ENCODE measurements at places on chromosomes 7 and 10. TPM values are rescaled to one million over a fixed set of nuclear protein-coding genes. Genes with fewer than 3 reads are reported as not detected.
A peak's percentile ranks its signal among the peaks of the same experiment; 100 is the strongest.

ST8SIA6 gene
- 0.18 TPM for total RNA-seq

- DNase-seq = no peak
These were observed 33.1 kb upstream of the CYP26C1 start for GRCh38 chr10:93027508-93027907.

- DNase-seq = no peak
These were observed 119.7 kb downstream of the ABLIM1 start for GRCh38 chr10:114538181-114538906.

GRCh38 chr7:82389876-82390275 is 53.7 kb downstream of the CACNA2D1 start:
- DNase-seq = no peak

CHAT gene
- total RNA-seq = not detected

GRCh38 chr7:142703655-142704305 is 45.5 kb upstream of the PRSS1 start:
- no peak for DNase-seq

DNA sequence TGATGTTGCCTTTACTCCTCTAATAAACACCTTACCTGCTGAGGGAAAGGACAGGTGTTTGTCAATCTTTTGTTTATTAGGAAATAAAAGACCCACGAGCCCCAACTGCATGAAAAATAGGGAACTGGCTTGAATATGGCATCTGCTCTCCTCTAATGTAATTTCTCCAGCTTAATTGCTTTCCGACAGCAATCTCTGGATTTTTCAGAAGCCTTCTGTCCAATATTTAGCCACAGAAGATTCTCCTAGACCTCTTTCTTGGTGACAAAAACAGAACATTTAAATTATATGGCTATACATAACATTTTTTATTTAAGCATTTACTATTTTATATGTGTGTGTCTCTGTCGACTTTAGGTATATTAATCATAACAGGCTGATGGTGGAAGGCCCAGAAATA is 317.4 kb upstream of the ADARB2 start:
- no peak for DNase-seq

DNA sequence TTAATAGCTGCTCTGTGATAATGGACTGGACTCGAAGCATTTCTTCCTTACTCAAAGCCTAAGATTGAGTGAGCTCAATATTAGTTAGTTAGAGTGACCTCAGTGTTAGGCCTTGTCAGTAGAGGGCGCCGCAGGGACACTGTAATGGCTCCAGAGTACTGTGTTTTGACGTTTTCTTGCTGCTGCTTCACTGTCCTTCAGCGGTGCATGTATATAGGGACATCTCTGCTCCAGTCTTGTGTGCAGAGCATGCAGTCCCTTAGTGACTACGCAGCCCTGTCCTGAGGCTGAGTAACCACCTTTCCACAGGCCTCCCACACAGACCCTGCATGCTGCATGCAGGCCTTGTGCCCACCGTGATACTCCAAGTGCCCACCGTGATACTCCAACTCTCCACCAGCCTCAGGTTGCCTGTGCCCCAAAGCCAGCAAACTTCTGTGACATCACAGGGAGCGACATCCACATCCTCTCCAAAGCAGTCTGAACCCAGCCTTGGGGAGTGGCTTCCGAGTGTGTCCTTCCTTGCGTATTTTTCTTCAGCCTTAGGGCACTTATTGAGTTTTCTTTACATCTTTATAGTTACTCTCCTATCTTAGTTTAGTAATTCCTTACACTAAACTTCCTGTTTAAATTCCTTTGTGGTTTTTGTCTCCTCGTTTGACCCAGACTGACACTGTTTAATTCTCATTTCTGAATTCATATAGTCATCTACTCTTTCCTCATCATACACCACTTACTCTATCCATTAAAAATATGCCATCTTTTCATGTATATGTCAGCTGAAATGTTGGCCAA is 118.2 kb downstream of the JAZF1 start:
- DNase-seq = peak; percentile 65

GRCh38 chr10:102436312-102436711 is 3.9 kb upstream of the CUEDC2 start:
- DNase-seq = no peak

DNA sequence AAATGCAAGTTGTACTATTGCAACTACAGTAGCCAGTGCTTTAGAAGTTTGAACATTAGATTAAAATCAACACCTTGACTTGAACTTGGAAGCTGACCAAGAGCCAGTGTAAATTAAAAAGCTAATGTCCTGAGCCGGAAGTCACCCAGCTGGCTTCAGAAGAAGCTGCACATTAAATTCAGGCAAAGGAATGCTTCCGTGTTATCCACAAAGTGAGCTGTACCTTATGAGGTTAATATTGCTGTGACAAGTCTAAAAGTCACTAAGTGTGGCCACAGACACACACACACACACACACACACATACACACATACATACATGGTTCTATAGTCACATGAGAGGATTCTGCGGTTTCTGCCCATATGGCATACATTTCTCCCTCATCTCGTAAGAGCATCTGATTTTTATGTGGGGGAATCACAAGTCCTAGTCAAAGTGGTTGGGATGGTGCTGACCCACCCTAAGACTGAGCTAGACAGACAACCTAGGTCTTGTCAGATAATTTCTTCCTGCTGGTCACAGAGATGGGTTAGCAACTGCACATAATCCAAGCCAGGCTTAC is 612.9 kb downstream of the SORCS1 start:
- DNase-seq = no peak

OR2A1 gene
- not detected for total RNA-seq

DNA sequence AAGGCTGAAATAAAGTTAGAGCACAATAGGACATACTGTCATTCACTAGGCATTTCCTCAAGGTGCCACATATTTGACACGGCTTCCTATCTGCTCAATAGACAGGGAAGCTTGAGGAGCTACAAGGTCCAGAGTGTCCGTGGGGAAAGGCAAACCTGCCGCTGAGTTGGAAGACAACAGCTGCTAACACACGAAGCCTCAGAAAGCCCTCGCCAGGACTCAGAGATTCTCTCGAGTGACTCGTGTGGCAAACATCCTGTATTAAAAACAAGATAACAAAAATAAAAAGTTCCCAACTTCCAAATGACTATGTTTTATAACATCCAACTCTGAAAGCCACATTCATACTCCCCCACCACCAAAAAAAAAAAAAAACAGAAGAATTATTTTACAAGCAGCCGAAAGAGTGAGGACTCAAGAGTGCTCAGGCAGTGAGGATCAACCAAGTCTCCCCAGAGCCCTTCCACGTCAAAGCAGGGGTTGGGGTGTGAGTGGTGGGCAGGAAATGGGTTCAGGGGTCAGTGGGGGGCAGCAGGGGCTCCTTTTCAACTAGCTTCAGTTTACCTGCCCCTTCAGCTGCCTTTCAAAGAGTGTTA is 67.6 kb downstream of the STK17A start:
- peak; percentile 92 for DNase-seq

GRCh38 chr7:139916717-139917395 is 87.8 kb downstream of the TBXAS1 start:
- no peak for DNase-seq

RBM20 gene
- total RNA-seq = under 0.01 TPM

FFAR4 gene
- total RNA-seq = not detected

DNA sequence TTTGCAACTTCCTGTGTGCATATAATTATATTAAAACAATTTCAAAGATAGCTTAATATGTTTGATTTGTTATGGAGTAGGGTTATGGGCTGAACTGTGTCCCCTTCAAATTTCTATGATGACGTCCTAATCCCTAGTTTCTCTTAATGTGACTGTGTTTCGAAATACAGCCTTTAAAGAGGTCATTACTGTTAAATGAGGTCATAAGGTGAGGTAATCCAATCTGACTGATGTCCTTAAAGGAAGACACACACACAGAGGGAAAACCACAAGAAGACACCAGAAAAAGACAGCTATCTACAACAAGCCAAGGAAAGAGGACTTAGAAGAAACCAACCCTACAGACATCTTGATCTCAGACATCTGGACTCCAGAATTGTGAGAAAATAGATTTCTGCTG is 407.4 kb downstream of the MAGI2 start:
- no peak for DNase-seq

- no peak for DNase-seq
These were observed 55.3 kb downstream of the STK32C start for GRCh38 chr10:132252412-132252811.

DNA sequence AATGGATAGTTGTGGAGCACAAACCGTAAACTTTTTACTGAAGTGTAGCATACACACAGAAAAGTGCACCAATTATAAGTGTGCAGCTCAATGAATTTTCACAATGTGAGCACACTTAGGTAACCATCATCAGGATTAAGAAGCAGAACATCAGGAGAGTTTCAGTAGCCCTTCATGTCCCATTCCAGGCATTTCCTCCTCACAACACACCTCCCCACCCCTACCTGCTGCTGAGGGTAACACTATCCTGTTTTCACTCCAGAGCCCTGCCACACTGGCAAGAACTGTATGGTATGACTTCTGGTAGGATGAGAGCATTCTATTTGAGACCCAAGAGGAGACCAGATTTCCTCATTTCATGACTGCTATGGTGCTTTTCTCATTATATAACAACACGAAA is 166.5 kb downstream of the PPP1R3A start:
- no peak for DNase-seq

SYNPO2L gene
- total RNA-seq = 0.18 TPM

SPDYE5 gene
- total RNA-seq = not detected

GIMAP5 gene
- total RNA-seq = not detected

TMEM196 gene
- not detected for total RNA-seq

GRCh38 chr7:7662527-7662926 is 22.0 kb downstream of the UMAD1 start:
- DNase-seq = peak; percentile 34

REEP3 gene
- 48.6 TPM for total RNA-seq

CDHR1 gene
- not detected for total RNA-seq

DNA sequence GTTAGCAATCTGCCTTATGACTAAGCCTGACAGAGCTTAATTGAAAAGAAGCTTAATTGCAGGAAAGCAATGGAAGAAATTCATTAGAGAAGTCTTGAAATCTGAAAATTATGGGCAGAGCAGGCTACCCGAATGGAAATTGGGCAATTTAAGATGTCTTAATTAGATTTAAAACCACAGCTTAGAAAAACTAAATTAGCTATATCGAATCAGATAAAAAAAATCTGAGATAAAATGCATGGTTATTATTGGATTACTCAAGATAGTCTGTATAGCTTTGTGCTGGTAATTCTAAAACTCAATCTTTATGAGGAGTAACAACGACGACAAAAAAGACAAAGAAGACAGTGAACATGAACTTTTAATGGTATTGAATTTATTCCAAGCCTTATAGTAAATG is 248.1 kb upstream of the LRRN3 start:
- no peak for DNase-seq

GRCh38 chr10:97771055-97771891 is 526 bp downstream of the SFRP5 start:
- DNase-seq = peak; percentile 15
